Liver (tissue), 10 donors: ENCODE measurements at places on chromosomes 2 and 18. TPM values are rescaled to one million over a fixed set of nuclear protein-coding genes. Genes with fewer than 3 reads are reported as not detected.

DNA sequence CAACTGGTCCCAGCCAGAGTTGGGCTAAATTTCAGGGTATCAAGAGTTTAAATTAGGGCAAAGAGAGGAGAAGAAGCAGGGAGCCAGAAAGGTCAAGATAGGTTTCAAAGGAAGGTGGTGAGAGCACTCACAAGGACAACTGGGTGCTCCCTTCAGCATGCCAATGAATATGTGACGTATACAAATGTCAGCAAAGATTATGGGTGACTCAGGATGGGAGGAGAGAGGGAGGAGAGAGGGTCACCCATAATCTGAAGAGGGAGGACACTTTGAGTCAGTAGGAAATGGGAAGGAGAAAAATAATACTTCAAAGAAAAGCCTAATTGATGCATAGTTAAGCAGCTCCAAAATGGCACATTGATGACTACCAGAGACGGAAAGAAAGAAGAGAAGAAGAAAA lies 53.1 kb upstream of the ABCA12 start:
- no peak for DNase-seq

GRCh38 chr18:47999801-48000248 lies 69.4 kb upstream of the SMAD2 start:
- DNase-seq = no peak

DNA sequence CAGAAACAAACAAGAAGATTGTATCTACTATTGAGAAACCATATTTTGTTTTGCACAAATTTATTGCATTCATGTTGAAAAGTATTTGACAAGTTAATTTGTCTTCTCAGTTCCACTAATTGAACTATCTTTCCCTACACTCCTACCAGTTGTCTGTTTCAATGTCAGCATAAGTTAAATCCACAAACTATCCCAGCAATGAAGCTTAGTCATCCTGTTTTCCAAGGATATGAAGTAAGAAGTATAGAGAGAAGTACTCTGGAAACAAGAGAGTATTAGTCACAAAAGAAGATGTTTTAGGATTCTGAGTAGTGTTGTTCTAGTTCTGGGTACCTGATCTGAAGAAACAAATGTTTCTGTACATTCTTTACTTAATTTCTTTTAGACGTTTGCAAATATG lies 261.6 kb upstream of the ZNF804A start:
- no peak for DNase-seq

DNA sequence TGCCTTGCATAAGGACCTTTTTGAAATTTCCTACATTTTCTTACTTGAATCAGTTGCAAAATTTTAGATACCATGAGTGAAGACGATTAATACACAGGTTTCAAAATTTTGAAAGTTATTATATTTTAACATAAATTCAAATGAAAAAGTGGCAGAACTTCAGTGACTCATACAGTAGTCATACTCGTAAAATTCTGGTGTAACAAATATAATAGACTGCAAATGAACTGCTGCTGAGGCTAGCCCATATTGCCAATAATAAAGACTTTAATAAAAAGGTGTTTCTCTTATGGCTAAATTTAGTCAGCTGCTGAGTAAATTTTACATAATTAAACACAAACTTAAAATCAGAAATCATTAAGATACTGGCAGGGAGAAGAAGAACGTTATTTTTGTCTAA lies 36.9 kb downstream of the MSH6 start:
- no peak for DNase-seq

- no peak for DNase-seq
Measured at GRCh38 chr2:65885266-65885665, 452.9 kb upstream of the SPRED2 start.

Gene RUFY4
- 0.08 TPM for total RNA-seq

Gene DSG1
- 0.61 TPM for total RNA-seq
